ENCODE measurements at places on chromosomes 7 and 10.

DNA sequence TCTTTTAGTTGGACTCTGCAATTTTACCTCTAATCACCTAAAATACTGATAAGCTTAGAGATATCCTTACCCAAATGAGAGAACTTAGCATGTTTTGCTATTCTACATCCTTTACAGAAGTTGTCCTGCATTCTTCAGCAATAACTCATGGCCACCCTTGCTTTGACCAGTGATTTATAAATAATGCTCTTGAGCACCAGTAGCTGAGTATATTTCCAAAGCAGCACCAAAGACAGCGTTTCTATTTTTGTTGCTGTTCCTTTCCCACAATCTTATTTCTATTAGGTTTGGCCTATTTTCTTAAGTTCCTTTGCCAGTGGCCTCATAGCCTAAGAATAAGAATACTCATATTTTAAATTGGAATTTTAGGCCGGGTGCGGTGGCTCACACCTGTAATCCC lies 15.0 kb downstream of the ARPC1A start:
- DNase-seq: no peak

GRCh38 chr7:33286501-33286900 lies 157.1 kb downstream of the BBS9 start:
- no peak for DNase-seq

- no peak for DNase-seq
These were observed at the start of gene VAX1 for GRCh38 chr10:117137911-117138642. VAX1 (minus strand) TSS chr10:117138270; CDS start chr10:117138056, 214 bp downstream.

GRCh38 chr10:36493516-36493880 lies 631.9 kb upstream of the ANKRD30A start:
- no peak for DNase-seq

- DNase-seq: peak; percentile 52
These were observed 125.3 kb downstream of the DYNC1I1 start for GRCh38 chr7:95897557-95898251.

DNA sequence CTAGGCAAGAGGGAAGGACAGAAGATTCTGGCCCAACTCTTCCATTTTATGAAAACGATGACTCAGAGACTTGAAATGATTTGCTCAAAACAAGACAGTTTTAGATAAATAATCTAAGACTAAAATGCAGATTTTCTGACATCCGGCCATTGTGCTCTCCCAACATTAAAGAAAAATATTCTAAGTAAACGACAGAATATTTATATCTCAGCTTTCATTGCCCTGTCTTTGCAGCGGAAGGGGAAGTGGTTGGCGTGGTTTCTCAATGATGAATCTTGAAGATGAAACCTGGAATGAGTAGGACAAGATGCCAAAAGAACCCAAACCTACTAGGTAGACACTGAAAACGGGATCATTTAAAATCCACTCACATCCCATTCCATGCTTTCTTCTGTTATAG lies 28.9 kb upstream of the NPY start:
- DNase-seq: no peak

- DNase-seq: no peak
These were observed 172.1 kb upstream of the MGMT start for GRCh38 chr10:129294944-129295343.

GRCh38 chr7:132349075-132349474 lies 227.2 kb downstream of the PLXNA4 start:
- no peak for DNase-seq

- DNase-seq: no peak
These were observed 18.9 kb upstream of the NRBF2 start for GRCh38 chr10:63114031-63114814.

DNA sequence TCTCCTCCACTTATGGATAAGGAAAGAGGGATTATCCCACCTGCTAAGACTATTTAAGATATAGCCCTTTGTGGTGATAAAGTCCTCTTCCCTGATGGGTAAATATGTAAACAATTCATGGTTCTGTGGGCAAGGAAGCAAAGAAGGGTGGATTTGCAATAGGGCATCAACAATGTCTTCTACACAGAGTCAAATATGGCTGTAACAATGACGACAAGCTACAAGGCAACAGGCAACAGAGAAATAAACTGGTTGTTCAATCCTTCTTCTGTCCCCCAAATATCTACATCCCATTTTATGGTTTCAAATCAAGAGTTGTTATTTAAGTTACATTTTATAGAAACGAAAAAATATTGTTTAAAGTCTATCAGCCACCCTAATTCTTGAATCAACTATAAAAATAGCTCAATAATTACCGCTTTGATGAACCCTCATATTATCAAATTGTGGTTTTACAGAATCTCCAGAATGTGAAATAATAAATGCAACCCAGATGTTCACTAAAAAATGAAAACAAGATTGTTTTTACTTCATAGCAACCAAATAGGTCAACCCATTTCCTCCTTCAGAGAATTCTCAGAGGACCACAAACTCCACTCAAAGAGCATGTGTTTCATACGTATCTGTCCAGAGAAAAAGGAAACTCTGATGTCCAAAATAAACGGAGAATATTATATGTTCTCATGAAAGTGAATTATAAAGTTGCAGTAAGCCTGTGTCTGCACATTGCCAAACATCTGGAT lies 13.8 kb downstream of the CYTH3 start:
- no peak for DNase-seq

- DNase-seq: no peak
These were observed 116.0 kb downstream of the ARID5B start for GRCh38 chr10:62017491-62017870.

DNA sequence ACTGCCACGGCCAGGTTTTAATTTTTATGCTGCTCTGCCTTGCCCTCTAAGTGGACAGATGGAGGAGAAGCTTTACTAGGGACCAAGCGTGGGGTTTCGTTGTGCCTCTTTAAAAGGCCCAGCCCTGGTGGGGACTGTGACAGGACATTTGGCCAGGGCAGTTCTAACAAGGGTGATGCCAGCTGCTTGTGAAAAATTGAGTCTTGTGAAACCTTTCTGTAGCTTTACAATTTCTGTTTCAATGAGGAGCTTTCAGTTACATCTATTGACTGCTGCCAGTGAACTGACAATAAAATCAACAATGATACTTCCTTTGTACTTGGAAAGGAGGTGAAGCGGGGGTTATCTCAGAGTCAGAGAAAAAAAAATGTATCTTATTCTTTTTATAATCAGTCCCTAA lies 233.1 kb upstream of the CSTF2T start:
- DNase-seq: no peak

- DNase-seq: no peak
These were observed 83.5 kb upstream of the TAS2R16 start for GRCh38 chr7:123079021-123079420.

GRCh38 chr10:59971915-59972314 lies 65.6 kb upstream of the CCDC6 start:
- no peak for DNase-seq

DNA sequence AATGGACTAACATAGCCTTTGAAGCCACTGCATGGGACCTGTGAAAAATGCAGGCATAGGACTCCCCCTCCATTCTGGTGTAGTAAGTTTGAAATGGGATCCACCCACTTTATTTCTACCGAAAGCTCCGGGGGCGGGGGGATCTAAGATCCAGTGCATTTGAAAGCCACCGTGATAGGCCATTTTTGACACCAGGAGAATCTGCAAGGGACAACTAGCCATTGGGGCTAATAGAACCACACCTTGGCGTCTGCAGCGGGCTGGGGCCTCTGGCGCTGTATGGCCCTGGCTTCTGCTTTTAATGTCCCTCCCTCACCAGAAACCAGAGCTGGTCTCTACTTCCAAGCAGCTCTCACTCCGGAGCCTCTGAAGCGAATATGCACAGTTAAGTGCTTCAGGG lies 60.1 kb upstream of the GPR26 start:
- no peak for DNase-seq

- no peak for DNase-seq
These were observed 6.2 kb downstream of the SFR1 start for GRCh38 chr10:104128214-104128613.

DNA sequence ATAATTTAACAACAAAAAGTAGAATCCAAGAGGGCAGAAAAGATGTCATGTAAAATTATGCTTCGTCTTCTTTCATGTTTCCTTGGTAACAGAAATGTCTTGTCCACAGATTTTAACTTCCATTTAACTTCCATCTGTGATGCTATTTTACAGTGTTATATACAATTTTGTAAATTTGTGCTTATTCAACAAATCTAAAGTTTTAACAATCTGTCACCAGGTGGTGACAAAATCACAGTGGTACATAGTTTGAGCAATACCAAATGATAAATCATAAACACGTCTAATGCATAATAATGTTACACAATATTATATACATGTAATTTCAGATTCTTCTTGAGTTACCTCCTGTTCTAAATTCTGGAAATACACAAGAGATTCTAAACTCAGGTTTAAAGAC lies 784.4 kb upstream of the CELF2 start:
- DNase-seq: no peak

- DNase-seq: peak; percentile 65
These were observed 91.5 kb upstream of the THSD7A start for GRCh38 chr7:11923376-11923930.

DNA sequence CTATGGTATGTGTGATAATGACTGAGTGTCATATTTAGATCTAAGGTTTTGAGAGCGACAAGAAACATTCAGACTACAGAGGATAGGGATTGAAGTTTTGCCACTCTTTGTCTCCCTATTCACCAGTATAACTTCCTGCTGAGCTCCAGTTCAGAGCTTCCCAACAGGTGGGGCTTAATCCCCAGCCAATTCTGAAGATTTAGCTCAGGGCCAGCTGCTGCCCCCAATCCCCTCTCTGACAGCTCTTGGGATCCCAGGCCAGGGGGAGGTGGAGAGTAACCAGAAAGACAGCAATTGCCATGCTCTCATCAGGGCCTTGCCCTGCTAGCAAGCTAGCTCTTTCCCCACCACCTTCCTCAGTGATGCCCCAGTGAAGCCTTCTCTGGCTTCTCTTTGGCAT lies 57.8 kb downstream of the TRIL start:
- no peak for DNase-seq

GRCh38 chr10:59008452-59008851 lies 168.0 kb upstream of the PHYHIPL start:
- DNase-seq: no peak

GRCh38 chr10:112351146-112351545 lies 22.8 kb upstream of the ACSL5 start:
- no peak for DNase-seq

- DNase-seq: no peak
These were observed 70.6 kb downstream of the MET start for GRCh38 chr7:116742641-116743040.

DNA sequence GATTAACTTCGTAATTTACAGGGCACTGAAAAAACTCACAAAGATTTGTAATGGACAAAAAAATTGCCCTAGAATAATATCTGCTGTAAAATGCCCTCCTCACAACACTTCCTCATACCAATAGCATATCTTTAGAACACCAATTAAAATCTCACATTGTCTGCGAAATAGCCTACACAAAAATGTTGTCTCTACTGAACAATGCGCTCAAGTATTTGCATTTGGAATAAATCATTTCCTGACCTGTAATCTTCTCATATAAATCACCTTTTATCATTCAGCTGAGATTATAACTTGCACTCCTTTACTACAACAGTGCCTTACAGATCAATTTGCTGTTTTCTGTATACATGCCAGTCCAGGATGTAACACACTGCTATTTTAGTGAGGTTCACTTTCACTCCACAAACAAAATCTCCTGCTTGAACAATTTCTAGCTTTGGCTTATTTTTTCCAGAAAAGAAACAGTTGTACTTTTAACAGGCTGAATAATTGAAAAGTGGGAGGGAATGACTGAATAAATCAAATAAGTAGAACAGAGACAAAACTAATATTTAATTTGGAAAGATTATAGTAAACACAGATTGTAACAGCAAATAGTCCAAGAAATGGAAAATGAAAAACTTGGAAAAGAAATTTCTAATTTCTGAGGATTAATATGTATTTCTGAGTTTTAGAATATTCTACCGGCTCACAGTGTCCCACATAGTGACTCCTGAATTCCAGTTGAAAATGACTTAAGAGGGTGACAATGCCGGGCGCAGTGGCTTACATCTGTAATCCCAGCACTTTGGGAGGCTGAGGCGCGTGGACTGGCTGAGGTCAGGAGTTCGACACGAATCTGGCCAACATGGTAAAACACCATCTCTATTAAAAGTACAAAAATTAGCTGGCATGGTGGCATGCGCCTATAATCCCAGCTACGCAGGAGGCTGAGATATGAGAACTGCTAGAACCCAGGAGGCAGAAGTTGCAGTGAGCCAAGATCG lies 30.6 kb downstream of the JMJD1C start:
- DNase-seq: no peak

DNA sequence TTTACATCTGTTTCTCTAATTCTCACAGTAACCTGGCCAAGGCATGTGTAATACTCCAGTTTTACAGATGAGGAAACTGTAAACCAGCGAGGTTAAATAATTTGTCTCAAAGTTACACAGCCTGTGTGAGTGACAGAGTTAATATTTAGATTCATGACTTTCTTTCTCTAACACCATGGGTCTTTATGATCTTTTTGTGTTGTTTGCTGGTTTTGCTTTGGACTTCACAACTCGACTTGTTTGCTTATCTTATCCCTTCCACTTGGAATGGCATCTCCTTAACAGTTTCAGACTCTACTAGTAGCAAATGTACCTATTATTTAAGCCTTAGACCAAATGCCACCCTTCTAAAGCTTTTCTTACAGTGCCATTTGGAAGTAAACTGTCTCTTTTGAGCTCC lies 34.4 kb downstream of the MXI1 start:
- DNase-seq: no peak

DNA sequence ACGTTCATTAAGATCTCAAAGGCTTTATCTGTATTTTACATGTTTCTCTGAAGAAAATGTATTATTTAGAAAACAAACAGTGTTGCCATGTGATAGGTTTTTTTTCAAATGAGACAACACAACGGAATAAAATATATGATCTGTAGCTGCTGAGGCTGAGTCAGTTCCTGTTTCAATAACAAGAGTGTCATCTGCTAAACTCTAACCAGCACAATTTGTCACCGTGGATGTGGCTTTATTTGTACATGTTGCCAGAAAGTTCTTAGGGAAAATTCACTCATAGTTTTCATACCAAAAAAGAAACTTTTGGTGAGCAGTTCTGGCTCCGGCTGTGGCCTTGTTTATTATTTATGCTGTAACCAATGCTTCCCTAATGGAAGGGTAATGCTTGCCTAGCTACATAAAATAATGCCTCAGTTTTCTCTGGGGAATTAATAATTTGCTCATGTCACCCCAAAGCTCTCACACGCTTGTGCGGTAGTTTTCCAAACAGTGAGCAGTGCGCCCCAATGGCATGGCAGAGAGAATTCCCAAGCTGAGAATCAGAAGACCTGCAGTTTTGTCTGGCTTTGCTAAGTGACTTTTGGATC lies 20.3 kb upstream of the KLF6 start:
- no peak for DNase-seq

GRCh38 chr7:149147072-149147751 lies at the start of gene ZNF398:
ZNF398 (plus strand) TSS chr7:149147453; CDS start chr7:149147743, 290 bp downstream.
- peak; percentile 38 for DNase-seq

DNA sequence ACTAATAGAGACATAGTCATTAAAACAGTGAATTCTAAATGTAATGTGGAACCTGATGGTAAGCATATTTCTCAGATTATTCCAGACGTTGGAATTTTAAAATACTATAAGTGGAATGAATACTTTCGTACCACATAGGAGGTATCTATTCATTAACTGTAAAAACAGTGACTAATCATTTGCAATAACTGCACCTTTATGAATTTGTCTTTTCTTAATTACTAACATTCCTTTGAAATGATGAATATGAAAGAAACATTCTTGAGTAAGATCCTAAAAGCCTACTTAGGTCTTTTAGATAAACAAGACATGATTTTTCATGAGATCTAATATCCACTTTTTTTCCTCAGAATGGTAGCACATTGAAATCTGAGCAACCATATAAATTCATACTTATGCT lies 549.0 kb upstream of the LRRN3 start:
- no peak for DNase-seq
